ENCODE measurements at places on chromosomes 2 and 18.

DNA sequence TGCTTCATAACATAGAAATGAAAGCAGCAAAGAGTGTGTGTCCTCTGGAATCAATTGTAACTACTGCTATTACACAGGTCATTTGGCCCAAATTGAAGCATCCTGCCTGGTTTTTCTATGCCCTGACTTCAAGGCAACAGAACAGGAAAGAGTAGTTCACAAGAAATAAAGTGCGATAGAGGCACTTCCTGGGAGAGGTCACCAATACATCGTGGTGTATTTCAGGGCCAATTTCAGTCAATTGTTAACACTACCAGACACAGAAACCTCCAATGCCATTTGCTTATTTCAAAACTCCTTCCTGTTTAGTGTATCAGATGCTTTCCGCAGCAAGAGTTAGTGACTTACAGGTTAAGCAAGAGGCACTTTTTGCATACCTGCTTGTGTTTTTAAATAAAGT is 292.1 kb downstream of the ETAA1 start:
- DNase-seq: no peak

DNA sequence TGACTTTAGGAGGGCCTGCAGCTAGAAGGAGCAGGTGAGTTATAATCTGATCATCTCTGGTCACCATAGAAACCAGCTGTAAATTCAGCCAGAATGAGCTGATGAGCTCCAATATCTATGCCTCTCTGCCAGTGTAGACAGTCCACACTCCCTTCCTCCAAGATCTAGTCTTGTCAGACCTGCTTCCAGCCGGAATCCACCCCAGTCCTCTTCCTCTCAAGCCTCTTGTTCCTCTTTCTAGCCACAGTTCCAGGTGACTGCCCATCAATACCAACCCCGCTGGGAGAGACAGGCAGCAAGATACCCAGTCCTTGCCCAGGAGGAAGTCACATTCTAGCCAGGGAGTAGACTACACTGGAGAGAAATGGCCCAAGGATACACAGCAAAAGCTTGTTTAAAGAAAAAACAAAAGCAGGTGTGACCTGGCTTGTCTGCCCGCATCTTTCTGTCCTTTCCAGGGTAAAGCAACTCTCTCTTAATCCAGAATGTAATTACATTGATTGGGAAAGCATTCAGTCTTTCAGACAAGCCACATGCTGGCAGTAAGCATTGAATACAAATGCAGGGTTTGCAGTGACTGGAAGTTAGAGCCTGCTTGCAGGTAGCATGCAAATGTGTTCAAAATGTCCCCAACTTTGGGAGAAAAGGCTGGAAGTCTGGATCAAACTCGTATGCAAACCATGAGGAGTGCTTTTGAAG is 9.0 kb upstream of the SLC35F6 start:
- no peak for DNase-seq

- no peak for DNase-seq
Measured at GRCh38 chr2:222297600-222297935, 1.2 kb downstream of the PAX3 start.

GRCh38 chr2:2328848-2329247 is 2.2 kb downstream of the MYT1L start:
- DNase-seq: no peak

GRCh38 chr18:59718108-59718463 is 20.9 kb upstream of the CCBE1 start:
- DNase-seq: no peak

- no peak for DNase-seq
Measured at GRCh38 chr2:215831296-215831913, 181.9 kb downstream of the MREG start.

DNA sequence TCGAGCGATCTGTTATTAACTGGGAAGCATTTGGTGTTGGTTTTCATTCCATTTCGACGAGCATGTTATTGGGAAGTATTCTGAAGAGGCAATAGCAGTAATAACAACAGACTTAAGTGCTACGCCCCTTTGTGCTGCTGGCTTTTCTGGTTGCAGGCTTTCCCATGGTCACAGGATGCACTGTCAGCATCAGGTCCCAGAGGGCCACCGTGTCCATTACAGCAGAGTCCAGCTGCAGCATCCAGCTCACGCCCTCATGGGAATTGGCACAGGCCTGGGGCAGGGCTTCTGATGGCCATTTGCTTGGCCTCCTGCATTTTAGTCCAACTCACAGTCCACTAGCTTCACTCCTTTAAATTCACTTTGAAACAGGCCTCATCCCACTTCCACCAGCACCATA is 44.4 kb downstream of the BCL2L11 start:
- DNase-seq: no peak

- DNase-seq: no peak
Measured at GRCh38 chr18:4672162-4672561, 217.1 kb upstream of the DLGAP1 start.

DNA sequence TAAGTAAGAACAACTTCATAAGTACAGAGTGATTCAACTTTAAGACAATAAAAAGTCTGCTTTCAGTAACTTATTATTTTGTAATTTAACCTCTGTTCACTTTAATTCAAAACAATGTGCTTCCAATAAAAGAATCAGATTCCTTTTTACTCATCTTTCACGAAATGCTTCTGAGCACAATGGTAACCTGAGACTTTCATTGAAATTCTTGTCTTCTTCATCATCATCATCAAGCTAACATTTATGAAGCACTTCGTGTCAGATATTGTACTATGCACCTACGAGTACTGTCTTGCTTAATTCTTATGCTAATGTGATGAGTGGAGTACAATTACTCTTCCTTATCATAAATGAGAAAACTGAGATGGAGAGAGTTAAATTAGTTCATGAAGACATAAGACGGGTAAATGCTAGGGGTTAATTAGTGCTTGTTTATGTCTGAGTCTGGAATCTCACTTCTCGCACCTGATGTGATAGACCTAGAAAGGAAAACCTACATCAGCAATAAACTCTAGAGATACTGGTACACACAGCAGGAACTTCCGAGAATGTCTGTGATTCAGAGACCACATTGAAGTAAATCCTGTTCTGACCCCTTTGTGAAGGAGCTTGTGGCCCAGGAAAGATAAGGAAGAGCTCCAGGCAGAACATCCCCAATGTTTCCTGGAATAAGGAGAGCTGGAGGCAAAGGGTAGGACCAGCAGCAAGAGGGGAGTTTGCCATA is 227.6 kb upstream of the ETAA1 start:
- no peak for DNase-seq

- peak; percentile 40 for DNase-seq
Measured at GRCh38 chr2:130376433-130377293, 20.8 kb downstream of the PTPN18 start.

DNA sequence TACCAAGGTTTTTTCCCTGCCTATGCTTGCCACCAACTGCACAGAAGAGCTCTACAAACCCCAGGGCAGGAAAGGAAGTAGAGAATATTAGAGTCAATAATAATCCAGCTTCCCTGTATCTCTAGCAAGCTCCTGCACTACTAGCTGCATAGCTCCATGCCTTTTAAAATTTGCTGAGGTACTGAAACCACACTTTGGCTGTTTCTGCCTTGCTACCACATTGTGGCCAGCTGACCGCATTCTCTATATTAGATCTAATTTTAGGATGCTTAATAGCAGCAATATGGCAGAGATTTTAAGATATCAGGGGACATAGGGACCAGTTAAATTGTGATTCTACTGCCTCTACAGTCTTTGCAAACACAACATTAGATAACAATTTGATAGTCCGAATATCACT is 534.6 kb downstream of the MBD2 start:
- DNase-seq: no peak

- DNase-seq: no peak
Measured at GRCh38 chr2:30315391-30316063, 84.2 kb downstream of the LBH start.

GRCh38 chr2:112321375-112322320 is 46.3 kb downstream of the ZC3H6 start:
- DNase-seq: no peak

DNA sequence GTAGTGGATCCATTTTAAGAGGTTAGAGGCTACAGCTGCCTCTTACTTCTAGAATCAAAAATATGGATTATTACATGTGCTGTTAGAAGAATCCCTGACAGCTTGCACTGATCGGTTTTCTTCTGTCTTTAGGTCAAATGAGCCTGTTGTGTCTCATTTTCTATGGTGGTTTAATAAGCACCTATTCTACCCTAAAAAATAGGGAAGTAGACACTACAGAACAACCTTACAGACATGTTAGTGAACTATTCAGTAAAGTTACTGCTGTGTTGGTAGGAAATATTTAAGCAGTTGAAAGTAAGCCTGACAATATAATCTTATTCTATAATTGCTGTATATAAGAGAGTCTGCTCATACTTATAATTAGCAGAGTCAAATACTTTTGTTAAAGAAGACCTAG is 168.5 kb upstream of the NOSTRIN start:
- no peak for DNase-seq

- no peak for DNase-seq
Measured at GRCh38 chr2:210392469-210392881, 77.5 kb upstream of the MYL1 start.

GRCh38 chr2:46610021-46610420 is 130.7 kb downstream of the TMEM247 start:
- DNase-seq: no peak

- DNase-seq: no peak
Measured at GRCh38 chr18:58180738-58181353, 136.8 kb downstream of the NEDD4L start.

DNA sequence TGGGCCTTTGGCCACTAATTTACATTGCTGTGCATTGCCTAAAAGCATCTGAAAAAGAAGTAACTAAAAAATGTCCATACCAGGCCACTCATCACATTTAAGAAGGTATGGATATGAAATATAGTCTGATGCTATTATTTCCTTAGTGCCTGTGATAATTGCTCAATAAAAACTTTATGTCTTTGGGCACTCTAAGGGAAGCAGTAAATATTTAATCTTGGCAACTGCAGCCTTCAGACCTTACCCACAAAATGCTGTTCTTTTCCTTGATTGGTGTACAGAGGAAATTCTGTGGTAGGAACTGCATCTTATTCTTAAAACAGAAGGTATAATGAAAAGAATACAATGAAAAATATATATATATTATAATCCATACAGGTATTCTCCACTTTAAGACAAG is 125.8 kb upstream of the RASGRP3 start:
- DNase-seq: no peak

GRCh38 chr18:22337833-22338232 is 79.9 kb downstream of the CTAGE1 start:
- DNase-seq: no peak

- no peak for DNase-seq
Measured at GRCh38 chr2:122754561-122754960, 999.1 kb downstream of the TSN start.

- DNase-seq: no peak
Measured at GRCh38 chr18:56326336-56327072, 311.9 kb downstream of the TXNL1 start.

DNA sequence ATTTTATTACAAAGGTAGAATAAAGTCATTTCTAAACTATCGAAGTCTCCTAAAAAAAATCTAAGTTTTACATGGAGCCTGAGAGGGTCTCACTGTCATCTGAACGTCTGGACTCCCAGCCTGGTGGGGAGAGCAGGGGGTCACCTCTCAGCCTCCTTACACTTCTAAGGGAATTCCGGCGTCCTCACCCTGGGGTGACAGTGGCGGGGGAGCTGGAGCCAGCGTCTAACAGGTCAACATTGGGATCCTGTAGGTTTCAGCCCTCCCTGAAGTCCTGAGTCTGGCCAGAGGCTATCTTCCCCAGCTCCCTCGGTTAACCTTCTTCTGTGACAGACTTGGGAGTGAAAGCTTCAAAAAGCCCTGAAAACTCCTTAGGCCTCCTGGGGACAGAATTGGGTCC is 34.6 kb upstream of the GLI2 start:
- DNase-seq: no peak

DNA sequence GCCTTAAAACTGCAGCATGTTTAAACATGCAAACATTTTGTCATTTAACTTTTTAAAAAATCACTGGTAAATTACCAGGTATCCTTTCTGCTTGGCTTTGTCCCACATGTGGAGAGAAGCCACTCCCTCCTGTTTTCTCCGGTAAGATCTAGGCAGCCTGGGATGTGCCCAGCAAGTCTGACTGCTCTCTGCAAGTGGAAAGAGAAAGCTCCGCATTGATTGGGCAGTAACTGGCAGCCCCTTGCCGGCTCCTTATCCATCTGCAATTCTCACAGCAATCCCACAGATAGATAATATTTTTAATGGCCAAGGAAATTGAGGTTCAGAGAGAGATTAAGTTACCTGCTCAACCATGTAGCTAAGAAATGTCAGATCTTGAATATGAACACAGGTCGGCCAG is 136.1 kb downstream of the TMEM200C start:
- DNase-seq: no peak

DNA sequence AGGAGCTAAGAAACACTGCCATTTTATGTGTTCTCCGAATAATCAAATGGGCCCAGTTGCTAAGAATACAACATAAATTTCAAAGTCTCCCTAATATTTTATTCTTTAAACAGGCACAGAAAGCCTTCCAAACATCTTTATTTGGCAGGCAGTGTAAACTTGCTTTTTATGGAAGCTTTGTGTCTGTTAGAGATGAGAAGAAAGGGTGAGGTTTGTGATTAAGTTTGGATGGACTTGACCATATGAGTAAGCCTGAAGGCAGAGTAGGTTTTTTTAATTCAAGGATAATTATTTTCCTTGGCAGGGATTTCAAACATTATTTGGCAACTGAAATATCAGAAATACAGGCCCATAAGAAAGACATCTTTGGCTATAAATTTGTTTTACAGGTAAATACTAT is 62.9 kb downstream of the COX7A2L start:
- no peak for DNase-seq

GRCh38 chr2:112541315-112542122 is 746 bp upstream of the POLR1B start:
- DNase-seq: peak; percentile 46

DNA sequence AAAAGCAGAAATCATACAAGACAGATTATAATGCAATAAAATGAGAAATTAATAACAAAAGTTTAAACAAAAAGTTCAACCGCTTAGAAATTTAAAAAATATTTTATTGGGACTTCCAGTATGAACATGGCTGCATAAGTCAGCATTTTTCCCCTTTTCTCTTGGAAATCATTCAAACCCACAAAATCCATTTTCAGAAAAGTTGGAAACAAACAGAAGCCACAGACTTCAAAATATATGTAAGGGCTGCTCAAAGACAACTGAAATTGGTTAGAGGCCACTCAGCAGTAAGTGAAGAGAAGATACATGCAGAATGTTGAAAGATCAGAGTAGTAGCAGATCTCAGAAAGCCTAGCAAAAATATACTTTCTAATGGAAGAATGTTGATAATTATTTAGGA is 194.0 kb downstream of the DYSF start:
- no peak for DNase-seq

GRCh38 chr2:126467367-126468054 is 188.4 kb upstream of the GYPC start:
- no peak for DNase-seq

DNA sequence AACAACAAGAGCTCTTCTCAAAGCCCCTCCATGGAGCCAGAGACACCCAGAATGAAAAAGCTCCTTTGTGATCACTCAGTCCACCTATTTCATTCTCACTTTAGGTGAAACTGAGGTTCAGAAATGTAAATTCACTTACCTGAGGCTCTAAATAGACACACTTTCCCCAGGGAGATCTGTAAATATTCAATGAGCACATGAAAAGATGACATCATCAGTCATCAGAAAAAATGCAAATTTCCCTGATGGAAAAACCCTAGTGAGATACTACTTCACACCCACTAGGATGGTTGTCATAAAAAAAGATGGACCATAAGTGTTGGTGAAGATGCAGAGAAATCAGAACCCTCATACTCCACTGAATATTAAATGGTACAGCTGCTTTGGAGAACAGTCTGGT is 339.2 kb downstream of the EN1 start:
- DNase-seq: no peak

All from SIG-M5 (cell line).